ENCODE measurements at places on chromosomes 6 and 20.

- peak; percentile 92 for DNase-seq
Measured at GRCh38 chr6:30781743-30782424, 37.5 kb upstream of the IER3 start.

DNA sequence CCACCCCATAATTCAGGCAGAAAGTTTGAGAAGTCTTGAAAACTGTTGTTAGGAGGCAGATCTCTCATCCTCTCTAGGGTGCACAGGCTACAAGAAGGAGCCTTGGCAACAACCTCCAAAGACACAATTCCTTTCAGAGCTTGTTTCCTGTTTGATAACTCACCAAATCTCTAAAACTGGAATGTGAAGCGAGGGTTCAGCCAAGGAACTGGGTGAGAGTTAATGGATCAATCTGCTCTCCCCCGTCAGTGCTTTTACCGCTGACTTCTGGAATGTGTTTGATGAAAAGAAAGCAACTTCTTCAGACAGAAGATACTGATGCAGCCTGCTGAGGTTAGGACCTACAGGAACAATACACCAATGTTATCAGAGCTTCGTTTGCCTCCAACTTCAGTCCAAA lies 171.8 kb upstream of the BMP2 start:
- no peak for DNase-seq

- DNase-seq = no peak
Measured at GRCh38 chr6:14816116-14816859, 429.6 kb upstream of the JARID2 start.

GRCh38 chr6:109296971-109297372 lies 85.3 kb downstream of the CD164 start:
- no peak for DNase-seq

GRCh38 chr20:44596010-44596409 lies 13.6 kb downstream of the PKIG start:
- no peak for DNase-seq

DNA sequence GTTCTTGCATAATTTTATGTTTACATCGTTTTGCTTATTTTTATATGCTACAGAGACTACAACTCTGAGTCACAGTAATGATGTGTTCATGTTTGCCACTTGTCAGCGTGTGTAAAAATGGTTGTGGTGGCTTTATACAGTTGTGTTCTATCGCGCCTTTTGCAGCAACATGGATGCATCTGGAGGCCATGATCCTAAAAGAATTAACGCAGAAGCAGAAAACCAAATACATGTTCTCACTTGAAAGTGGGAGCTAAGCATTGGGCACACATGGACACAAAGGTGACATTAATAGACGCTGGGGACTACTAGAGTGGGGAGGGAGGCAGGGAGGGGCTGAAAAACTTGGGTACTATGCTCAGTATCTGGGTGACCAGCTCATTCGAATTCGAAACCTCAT lies 996 bp upstream of the SEC23B start:
- DNase-seq = no peak

Data from NCI-H1105 (cell line).